ENCODE measurements at places on chromosomes 12 and 14. TPM values are rescaled to one million over a fixed set of nuclear protein-coding genes. Genes with fewer than 3 reads are reported as not detected.

The TNFAIP2 gene
- total RNA-seq: 21.9 TPM

The PARP2 gene
- 6.7 TPM for total RNA-seq

The MEG3 gene
- 24.7 TPM for total RNA-seq

The CMA1 gene
- not detected for total RNA-seq

The SMAGP gene
- total RNA-seq: 5.4 TPM

The CAPZA3 gene
- not detected for total RNA-seq

The AMDHD1 gene
- not detected for total RNA-seq

The C12orf50 gene
- not detected for total RNA-seq
